Mucosa of descending colon (tissue), 3 donors: ENCODE measurements at places on chromosomes 7 and 10. TPM values are rescaled to one million over a fixed set of nuclear protein-coding genes. Genes with fewer than 3 reads are reported as not detected.

The TAS2R39 gene
- not detected for total RNA-seq

The IDI2 gene
- not detected for total RNA-seq

The IMMP2L gene
- total RNA-seq = 20.7 TPM

The EPO gene
- total RNA-seq = not detected

The TMEM273 gene
- total RNA-seq = 7.0 TPM

The MRLN gene
- total RNA-seq = not detected

The STYXL1 gene
- 31.1 TPM for total RNA-seq

The MEIG1 gene
- not detected for total RNA-seq

The PKD2L1 gene
- 0.60 TPM for total RNA-seq
